SW 1271 (cell line): ENCODE measurements at places on chromosomes 13 and 19.

- no peak for DNase-seq
Measured at GRCh38 chr13:113864273-113864890, 506 bp upstream of the GAS6 start.

- no peak for DNase-seq
Measured at GRCh38 chr13:51782026-51782710, 21.8 kb downstream of the DHRS12 start.

- DNase-seq: no peak
Measured at GRCh38 chr13:66977161-66977560, 253.0 kb downstream of the PCDH9 start.

GRCh38 chr13:97067017-97067895 lies 73.0 kb upstream of the OXGR1 start:
- DNase-seq: no peak

DNA sequence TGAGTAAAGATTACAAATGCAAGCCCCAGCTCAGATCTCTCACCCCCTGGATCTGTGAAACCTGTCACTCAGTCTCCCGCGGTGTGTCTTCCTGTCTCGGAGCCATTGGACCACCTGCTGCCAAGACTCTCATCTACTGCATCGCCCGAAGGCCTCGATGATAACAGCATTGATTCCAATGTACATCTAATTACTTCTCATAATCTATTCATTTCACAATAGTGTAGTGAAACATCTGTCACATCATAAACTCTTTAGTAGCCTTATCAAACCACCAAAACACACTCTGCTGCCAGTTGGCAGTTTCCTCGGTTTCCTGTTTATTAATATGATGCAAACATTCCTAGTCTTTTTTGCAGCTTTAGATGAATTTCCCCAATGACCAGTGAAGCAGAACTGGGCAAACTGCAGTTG lies 220.3 kb downstream of the POU4F1 start:
- no peak for DNase-seq

GRCh38 chr19:35717665-35718344 lies at the start of gene KMT2B:
KMT2B (plus strand) TSS chr19:35718003; CDS start chr19:35718019, 16 bp downstream.
- no peak for DNase-seq

- no peak for DNase-seq
Measured at GRCh38 chr19:39846678-39847486, 703 bp upstream of the FBL start.

DNA sequence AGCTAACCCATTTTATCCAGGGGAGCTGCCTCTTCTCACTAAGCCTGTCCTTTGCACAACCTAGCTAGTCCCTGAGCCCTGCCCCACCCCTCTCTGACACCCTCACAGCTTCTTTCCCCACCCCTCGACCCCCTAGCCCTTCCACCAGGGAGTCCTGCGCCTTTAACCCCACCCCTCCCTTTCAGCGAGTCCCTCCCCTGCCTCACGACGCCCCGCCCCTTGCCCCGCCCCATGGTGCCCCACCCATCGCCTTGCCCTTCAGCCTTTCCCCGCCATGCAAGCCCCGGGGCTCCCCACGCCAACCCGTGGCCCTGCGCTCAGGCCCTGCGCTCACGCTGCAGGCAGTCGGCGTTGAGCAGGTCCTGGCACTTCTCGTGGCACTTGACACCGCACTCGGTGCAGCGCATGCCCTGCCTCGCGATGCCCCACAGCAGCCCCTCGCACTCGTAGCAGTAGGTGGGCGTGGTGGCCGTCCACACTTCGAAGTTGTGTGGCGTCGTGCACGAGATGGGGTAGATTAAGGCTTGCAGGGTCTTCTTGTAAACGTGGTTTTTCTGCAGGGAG lies 40.0 kb downstream of the UNC13A start:
- no peak for DNase-seq

DNA sequence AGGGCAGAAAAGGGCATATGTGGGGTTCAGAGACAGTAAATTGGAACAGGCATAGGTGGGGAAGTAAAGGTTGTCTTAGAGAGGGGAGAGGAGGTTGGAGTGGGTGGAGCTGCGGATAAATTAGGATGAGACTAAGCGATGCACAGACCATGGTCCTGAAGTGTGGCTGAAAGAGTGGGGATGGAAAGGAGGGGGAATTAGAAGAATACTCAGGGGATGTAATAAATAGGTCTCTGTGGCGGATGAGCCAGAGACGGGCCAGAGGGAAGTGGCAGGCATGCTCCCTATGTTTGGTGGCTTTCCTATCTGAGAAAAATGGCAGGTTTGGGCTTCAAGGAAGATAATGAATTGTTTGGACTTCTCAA lies 123.4 kb downstream of the OLFM4 start:
- DNase-seq: no peak

- DNase-seq: no peak
Measured at GRCh38 chr13:96475103-96475502, 385.2 kb downstream of the HS6ST3 start.

GRCh38 chr19:34664168-34664567 lies 12.8 kb downstream of the SCGB2B2 start:
- DNase-seq: no peak

- peak; percentile 61 for DNase-seq
Measured at GRCh38 chr19:12766051-12766521, 9.3 kb downstream of the HOOK2 start.

DNA sequence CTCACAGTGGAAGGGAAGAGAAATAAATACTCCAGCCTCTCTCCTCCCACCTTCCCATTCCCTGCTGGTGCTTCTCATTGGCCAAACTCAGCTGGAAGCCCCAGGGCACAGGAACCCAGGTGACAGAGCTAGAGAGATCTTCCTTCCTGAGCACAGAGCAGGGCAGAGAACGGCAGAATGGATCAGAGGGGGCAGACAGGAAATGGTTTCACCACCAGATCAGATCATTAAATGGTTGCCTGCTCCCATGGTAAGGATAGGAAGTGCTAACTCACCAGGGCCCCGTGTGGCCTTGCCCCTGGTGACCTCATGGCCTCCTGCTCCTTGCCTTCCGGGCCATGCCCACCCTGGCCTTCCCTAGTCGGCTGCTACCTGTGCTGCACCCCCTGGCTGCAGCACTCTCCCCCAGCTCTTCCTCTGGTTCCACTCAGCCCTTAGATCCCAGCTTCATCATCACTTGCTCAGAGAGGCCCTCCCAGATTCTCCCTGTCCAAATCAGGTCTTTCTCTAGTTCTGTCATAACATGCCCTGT lies 108.7 kb downstream of the DPF1 start:
- no peak for DNase-seq

- DNase-seq: no peak
Measured at GRCh38 chr19:30596813-30597399, 224.7 kb downstream of the ZNF536 start.

- no peak for DNase-seq
Measured at GRCh38 chr19:2249880-2250765, 1.0 kb downstream of the AMH start.

DNA sequence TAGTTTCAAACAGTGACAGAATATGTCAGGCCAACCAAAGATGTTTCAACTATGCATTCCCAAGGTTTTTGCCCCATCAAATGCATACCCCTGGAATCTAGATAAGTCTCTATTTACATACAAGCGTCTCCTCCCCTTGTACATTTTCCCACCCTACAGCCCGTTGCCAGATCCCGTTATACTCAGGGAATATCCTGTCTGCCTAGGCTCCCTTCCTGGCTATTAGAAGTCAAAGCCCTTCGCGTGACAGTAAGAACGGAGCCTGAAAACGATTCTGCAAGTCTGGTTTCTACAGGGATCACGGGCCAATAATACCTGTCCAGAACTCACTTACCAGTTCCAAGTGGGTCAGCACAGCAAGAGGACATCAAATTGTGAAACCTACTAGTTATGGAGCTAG lies 134.8 kb downstream of the LACC1 start:
- no peak for DNase-seq

DNA sequence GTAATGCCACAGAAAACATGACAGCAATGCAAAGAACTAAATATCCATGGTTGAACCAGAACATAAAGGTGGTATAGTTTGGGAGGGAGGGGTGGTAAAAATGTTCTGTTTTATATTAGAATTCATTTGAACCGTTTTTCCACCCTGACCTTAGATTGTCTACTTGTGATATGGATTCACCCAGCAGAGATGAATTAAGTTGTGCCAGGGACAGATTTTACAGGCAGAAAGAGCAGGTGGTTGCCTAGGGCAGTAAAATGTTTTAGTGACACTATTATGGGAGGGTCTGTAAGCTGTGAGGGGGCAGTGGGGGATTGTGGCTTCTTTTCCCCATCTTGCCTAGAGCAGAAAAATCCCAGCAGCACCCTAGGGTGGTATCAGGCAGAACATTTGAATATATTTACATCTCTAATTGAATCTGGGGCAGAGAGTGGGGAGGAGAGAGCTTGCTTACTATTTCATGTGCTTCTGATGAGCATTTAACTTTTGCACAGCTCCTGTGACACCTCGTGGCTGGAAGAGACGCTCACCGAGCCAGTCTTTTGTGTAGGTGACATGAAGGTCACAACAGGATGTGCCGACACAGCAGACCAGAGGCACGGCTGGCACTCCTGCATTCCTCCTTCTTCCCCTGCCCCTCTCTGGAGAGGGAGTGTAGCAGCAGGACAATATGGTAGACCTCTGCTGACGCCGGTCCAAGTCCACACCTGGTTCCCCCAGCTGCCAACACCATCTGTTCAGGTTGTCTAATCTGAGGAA lies 452.3 kb downstream of the IRS2 start:
- no peak for DNase-seq

DNA sequence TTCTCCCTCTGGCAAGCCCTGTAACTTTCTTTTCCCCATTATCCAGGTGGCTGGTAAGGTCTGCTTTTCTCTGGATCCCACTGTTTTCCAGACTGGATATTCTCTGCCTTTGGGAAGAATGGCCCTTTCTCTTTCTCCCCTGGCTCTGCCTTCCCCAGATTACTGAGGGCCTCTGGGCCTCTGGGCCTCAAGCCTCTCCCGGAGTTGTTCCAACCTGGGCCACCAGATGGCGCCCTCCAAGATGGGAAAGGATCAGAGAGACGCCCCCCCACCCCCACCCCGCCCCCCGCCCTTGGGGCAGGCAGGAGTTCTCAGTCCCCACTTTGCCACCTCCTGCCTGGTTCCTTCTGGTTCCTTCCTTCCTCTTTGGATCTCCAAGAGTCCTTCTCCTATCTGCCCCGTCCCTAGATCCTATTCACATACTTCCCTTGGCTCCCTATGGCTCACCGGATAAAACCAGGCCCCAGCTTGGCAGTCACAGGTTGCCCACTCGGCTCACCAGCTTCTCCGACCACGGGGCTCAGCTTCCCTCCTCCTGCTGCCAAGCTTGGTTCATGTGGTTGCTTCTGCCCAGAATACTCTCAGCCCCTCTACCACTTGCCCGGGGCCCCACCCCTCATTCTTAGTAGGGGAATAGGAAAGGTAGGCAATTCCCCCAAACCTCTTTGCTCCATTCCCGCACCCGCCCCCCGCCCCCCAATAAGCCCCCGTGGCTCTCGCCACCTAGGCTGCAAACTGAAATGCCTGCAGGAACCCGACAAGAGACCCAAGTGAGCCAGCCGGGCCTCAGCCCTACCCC lies 13.1 kb downstream of the EPS8L1 start:
- DNase-seq: no peak

DNA sequence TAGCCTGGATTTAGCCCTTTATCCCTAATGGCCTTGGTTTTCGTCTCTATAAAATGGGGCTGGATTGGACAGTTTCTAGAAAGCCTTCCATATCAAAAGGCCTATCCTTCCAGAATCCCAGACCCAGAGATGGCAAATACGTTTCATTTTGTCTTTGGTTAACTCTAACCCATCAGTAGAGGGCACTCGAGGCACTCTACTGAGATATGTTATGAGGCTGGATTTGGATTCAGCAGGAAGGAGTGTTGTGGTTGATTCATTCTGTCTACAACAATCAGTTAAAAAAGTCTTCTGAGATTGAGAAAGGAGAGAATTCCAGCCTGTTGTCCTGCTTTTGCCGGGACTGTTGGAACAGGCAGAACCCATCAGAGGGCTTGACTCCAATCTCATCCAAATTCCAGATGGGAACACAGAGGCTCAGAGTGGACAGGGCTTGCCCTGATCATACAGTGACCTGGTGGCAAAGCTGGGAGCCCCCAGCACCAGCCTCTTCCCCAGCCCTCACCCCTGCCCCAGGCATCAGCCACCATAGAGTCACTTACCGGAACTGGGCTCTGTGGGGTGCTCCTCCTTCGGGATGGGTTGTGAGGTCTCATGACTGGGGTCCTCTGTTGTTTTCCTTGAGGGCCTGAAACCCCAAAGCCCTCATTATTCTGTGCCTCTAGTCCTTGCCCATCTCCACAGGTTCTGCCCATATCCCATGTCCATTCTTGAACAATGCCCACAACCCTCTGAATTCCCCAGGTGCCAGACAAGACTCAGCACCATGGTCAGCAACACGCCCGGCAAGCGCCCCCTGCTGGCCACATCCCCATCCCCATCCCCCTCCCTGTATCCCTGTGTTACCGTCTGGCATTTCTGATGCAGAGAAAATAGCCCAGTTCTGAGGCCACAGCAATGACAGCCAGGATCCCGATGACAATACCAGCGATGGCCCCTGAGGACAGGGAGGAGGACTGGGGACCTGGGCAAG lies 12.3 kb upstream of the ZNF180 start:
- DNase-seq: peak; percentile 35

GRCh38 chr19:29672933-29673336 lies 7.7 kb downstream of the PLEKHF1 start:
- DNase-seq: no peak

DNA sequence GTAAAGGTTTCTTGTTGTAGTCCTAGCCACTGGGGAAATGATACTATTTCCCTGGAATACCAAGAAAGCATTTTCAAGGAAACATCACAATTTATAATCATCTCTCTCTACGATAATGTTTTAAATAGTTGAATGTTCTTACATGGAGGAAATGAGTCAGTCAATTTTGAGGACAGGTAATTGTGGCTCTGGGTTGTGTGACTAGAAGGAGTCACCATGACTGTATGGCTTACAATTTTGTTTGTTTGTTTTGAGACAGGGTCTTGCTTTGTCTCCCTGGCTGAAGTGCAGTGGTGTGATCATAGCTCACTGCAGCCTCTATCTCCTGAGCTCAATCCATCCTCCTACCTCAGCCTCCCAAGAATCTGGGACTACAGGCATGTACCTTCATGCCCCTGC lies 47.4 kb downstream of the COG3 start:
- no peak for DNase-seq

- DNase-seq: no peak
Measured at GRCh38 chr19:30722761-30723160, 350.6 kb downstream of the ZNF536 start.

GRCh38 chr13:104944176-104944575 lies 1591.3 kb downstream of the EFNB2 start:
- DNase-seq: no peak

DNA sequence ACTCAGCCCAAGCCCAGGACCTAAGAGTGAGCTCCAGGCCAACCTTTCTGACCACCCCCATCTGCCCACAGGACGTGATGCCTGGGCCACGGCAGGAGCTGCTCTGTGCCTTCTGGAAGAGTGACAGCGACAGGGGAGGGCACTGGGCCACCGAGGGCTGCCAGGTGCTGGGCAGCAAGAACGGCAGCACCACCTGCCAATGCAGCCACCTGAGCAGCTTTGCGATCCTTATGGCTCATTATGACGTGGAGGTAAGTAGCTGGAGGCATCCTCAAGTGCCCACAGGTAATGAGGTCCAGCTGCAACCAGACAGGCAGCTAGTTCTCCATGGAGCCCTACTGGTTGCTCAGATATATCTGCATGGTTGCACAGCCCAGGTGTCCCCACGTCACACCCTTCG lies 14.8 kb downstream of the DDX39A start:
- no peak for DNase-seq
